ENCODE measurements at places on chromosomes 12 and 14.

DNA sequence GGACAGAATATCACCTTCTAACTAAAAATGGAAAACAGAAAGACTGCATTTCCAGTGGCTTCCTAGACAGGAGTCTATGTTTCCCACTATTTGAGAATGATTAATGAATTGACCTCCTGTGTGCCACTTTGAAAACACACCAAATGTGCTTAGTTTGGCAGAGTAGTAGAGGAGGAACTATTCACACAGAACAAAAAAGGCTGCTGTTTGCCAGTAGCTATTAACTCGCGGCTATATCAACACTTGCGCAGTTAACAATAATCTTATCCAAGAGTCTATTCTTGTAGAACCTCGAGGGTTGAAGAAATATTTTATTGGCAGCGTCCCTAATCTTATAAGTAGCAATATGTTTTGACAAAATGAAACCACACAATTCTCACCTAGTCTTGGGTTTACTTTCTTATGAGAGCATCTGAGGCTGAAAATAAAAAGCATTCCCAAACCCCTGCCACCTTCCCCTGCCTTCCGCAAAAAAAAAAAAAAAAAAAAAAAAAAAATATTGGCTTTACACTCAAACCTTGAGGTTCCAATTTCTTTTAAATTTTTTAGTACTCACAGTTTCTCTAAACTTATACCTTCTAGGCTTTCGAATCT is 127.3 kb upstream of the FLRT2 start:
- DNase-seq, result peak; percentile 60

- DNase-seq, result no peak
Measured at GRCh38 chr14:81980601-81981306, 447.1 kb upstream of the SEL1L start.

GRCh38 chr14:100155756-100156616 is 3.5 kb downstream of the DEGS2 start:
- DNase-seq, result peak; percentile 62

DNA sequence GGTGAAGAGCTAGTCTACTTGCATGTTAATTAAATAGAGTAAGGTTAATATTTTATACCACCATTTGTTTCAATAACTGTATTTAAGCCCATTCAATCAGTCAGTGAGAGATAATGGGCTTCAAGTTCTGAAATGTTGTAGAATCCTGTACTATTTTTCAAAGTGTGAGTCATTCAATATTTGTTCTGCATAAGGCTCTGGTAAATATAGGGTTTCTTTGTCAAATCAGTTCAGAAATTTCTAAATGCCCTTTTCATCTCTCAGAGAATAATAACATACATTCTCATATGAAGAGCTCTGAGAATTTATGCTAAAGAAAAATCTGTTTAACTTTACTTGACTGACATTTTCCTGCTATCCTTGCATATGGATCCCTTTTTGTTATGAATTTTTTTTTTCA is 493.3 kb downstream of the TMTC2 start:
- no peak for DNase-seq

- no peak for DNase-seq
Measured at GRCh38 chr12:43132291-43132690, 419.7 kb downstream of the ADAMTS20 start.

- no peak for DNase-seq
Measured at GRCh38 chr14:23154964-23155587, 28.4 kb downstream of the SLC7A8 start.

DNA sequence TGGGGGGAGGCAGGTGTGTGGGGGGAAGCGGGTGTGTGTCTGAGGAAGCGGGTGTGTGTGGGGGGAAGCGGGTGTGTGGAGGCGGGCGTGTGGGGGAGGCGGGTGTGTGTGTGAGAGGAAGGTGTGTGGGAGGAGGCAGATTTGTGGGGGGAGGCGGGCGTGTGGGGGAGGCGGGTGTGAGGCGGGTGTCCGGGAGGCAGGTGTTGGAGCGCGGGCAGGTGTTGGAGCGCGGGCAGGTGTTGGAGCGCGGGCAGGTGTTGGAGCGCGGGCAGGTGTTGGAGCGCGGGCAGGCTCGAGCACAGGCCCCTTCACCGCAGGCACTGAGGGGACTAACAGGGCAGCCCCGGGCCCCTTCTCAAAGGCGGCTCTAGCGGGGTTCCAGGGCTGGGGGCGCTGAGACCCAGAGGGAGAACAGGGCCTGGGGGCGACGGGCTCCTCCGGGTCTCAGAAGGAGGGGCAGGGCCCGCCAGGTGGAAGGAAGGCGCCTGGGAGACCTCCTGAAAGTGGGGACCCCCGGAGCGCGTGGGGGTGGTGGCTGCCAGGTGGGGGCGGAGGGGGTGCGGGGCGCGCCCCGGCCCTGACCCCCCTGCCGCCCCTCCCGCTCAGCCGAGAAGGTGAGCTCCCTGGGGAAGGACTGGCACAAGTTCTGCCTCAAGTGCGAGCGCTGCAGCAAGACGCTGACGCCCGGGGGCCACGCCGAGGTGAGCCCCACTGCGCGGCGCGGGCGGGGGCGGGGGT is 3.2 kb downstream of the CRIP2 start:
- DNase-seq, result peak; percentile 39

DNA sequence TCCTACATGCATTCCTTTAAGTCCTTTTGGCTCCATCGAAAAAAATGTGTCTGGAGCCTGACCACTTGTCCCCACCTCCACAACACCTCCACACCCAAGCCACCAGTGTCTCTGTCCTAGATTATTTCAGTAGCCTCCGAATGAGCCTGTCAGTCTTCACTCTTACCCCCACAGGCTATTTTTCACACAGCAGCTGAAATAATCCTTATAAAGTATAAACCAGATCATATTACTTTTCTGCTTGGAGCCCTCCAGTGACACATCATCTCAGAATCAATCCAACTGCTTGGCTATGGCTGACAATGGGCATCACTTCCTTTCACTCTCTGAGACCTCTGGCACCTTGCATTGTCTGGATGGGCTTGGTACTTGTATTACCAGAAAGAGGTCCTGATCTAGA is 44.9 kb downstream of the BBS10 start:
- no peak for DNase-seq

DNA sequence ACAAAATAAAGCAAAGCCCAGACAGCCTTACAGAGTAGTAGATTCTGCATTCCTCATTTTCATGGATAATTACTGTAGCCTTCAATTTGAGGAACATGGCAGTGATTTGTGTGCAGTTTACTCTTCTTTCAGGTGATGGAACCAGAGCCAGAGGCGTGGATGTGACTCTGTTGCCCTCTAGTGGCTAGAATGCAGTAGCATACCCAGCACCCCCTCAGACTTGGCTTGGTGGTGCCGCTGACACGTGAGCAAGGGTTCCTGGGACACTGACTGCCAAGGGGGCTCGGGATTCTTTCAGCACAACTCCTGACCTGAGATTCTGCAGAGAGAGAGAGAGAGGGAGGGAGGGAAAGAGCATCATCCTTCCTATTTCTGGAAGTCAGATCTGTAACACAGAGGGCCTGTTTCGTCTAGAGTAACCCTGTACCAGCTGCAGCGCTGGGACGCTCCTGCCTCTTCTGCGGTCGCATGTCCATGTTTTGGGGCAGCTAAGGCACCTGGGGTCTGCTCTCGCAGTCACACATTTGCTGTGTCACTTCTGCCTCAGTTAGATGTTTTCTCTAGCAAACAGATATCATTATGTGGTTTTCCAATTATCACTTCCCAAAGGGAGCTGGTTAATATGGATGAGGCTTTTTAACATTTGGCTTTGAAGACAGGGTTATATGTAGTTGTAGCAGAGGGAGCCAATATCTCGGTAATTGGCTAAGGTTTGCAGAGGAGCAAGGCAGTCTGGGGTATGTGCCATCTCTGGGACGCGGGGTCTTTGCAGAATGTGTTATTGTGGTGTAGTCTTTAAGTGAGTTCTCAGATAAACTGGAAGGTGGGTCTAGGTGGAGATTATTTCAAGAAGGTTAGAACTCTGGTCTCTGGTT is 428.1 kb downstream of the NRXN3 start:
- peak; percentile 75 for DNase-seq

DNA sequence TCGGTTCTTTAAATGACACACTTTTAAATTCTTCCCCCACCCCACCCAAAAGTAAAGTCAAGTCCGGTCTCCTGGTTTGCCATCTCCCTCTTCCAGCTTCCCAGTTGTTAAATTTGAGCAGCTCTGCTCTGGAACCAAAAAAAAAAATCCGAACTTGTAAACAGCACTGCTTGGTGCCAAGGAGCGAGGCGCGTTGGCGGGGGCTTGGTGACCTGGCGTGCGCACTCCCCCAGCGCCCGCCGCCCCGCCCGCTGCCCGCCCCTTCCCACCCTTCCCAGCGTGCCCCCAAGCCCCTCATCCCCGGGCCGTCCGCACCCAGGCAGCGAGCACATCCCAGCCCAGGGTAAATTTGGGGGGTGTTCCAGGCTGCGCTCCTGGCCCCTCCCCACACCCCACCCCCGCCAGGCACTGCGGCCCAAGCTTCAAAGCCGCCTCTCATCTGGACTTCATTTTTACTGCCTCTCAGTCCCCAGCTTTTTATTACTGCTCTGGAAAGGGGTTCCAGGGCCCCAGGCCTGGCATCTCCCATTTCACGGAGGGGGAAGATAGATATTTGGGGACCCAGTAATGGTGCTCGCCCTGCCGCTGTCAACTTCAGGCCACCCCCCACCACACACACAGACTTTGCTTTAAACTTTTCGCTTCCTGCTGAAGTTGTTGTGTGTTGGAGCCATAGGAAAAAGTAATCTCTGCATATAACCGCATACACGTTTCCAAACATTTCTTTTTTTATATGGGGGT is 11.7 kb upstream of the ITGB7 start:
- DNase-seq, result no peak

- no peak for DNase-seq
Measured at GRCh38 chr12:117151403-117152031, 38.8 kb downstream of the FBXO21 start.

DNA sequence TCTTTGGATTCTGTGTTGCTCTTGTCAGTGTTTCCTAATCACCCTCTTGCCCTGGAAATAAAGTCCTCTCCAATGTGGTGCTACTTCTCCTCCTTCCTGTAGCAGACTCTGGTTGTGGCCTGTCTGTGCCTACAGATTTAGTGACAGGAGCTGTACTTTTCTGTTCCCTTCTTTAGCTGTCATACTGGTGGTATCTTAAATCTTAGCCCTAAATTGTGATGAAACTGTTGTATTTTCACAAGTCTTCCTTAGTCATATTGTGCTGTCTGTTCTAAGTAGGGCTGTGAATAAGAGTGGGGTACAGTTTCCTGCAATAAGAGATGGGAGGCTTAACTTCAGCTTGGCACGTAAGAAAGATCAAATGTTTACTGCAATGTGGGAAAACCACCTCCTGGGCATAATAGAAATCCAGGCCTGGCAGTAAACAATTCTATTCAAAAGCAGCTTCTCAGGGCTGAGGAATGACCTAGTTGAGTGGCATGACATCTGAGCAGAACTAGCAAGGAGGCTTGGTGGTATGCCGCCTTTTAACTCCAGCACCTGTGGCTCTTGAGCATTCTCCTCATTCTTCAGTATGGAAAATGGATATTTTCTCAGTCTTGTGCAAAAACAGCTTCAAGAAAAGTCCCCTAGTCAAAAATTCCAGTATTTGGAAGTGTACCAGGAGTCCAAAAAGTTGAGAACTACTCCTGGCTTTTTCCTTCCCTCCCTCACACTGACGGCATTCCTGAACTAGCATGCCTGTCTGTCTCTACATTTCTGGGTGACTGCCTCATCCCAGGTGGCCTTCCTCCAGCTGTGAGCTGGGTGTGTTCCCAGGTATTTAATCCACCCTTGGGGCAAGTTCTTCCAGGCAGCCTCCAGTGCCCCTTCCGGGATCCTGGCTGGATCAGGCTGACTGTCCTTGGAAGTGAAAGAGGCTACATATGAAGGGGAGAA is 19.5 kb downstream of the ANO6 start:
- DNase-seq, result no peak

DNA sequence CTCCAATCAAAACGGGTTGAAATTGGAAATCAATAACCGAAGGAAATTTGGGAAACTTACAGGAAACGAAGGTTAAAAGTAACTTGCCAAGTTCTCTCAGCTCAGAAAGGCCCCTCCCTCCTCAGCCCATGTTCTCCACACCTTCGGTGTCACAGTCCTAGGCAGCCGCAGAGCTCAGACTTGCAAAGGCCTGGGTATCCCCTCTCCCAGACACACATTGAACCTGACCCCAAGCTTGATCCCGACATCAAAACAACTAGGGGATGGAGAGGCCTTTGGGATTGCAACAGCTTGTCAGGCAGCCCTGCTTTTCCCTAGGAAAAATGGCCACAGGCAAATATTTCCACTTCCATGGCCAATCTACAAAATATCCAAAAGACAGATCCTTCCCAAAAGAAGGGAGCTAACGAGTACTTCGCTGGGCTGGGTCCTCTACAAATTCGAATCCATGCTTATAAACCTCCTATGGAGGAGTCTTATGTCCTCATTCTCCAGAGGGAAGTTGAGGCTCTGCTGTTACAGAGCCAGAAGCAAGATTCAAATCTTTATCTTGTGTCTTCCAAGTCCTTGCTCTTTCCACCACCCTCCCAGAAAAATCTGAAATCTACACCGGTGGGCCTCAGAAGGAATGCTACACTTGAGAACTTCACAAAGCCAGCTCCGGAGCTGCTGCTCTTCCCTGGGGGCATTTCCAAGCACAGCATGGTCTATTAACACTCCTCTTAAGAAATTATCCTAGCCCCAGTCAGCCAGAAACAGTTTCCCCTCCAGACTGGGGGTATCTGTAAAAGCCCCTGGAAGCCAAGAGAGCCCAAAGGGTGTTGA is 35.7 kb upstream of the PNMA1 start:
- DNase-seq, result no peak

GRCh38 chr12:2101771-2102170 is 49.0 kb downstream of the CACNA1C start:
- DNase-seq, result no peak

DNA sequence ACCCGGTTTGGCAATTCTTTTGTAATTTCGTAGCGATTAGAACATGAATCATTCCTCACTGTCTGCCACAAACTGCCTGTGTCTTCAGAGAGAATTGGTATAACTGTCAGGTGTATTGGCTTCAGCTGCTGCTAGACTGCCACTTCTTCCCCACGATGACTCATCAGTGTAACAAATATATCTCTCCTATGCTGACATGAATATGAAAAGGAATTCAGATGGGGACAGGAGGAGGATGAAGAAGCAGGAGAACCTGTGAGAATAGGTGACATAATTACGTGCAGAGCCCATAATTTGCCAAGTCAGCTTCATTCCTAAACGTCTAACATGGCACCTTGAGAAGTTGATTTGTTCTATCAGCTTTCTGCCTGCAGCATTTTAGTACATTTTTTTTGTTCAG is 64.9 kb downstream of the FRMD6 start:
- no peak for DNase-seq

DNA sequence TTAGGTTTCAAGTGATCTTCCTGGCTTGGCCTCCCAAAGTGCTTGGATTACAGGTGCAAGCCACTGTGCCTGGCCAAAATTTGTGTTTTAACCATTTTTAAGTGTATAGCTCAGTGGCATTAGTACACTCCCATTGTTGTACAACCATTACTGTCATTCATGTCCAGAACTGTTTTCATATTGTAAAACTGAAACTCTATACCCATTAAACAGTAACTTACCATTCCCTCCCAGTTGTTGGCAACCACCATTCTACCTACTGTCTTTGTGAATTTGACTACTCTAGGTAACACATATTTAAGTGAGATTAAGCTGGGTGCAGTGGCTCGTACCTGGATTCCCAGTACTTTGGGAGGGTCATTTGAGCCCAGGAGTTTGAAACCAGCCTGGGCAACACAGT is 67.3 kb upstream of the KCNH3 start:
- no peak for DNase-seq

Data from NCI-H2081 (cell line).